ENCODE measurements at places on chromosomes 6 and 20.

DNA sequence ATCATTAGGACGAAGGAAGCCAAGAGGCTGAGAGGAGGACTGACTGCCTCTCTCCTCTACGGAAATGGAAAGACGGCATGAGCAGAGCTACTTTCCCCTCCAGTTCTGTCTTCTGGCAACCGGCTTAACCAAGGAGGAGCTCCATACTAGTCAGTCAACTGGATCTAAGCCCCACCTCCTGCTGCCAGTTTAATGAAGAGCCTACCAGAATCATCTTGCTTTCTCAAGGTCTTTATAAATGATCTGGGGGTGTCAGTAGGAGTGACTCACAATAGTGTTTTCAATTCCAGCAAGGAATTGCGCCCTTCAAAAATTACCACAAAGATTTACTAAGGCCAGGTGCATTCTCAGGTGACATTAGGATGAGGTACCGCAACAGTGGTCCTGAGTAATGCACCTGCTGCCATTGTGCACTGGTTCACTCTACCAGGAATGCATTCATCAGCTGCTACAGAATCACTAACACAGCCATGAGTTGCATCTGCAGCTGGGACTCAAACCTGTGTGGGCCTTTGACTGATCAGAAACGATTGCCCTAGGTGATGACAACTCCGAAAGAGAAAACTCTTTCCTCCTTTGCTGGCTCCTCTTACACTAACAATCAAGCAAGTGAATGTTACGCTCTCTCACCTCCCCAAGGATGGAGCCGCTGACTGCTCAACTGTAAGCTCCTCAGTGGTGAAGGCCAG is 2.8 kb downstream of the UQCC2 start:
- no peak for DNase-seq

GRCh38 chr6:32146287-32146686 is 5.5 kb downstream of the PRRT1 start:
- DNase-seq, result no peak

DNA sequence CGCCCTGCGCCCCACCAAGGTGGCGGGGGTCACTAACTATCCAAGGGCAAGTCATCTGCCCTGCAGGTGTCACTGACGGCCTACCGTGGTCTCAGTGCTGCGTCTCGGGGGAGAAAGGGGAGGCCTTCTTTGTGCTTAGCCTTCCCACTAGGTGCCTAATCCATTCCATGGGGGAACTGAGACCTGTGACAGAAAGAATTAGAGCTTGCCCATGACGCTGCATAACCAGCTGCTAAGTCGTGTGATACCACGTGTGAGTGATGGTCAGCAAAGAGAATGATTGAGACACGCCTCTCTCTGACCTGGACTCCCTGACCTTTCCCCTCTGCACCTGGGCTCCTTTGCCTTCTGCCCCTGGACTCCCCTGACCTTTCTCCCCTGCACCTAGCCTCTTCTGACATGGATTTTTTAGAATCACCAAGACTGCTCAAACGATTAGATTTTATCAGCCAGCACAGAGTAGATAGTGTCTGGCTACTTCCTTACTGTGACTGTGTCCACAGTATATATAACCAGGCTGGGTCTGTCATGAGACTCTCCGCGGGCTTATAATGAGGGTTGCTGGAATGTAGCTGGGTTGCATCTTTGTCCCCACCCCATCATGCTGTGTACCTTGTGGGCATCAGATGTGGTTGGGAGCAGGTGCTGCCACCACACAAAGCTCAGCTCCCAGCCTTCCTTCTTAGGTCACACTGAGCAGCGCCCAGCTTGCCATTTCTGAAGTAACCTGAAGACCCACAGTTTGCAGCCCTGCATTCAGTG is 140.6 kb downstream of the TMEM242 start:
- no peak for DNase-seq

GRCh38 chr20:53795170-53795569 is 201.5 kb upstream of the ZNF217 start:
- no peak for DNase-seq

- DNase-seq, result no peak
These were observed 6.5 kb upstream of the FAM83D start for GRCh38 chr20:38919683-38920082.

DNA sequence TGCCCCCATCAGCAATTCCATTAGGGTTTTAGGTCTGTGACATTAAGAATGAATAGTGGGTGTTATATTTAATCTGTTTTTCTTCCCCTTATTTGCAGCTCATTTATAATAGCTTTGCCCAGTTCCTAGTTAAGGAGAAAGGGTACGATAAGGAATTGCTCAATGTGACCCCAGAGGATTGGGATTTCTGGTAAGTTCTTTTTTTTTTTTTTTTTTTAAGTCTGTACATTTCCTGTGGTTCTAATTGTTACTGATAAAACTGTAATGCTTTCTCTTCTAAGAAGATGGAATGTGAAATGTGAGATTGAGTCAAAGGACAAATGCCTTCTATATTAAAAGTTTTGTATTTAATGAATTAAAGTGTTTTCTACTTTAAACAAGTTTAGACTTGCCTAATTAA is 5.5 kb downstream of the NT5DC1 start:
- DNase-seq, result no peak

GRCh38 chr6:149052350-149053106 is 265.0 kb upstream of the TAB2 start:
- DNase-seq, result no peak

GRCh38 chr6:42709871-42710270 is 12.5 kb downstream of the PRPH2 start:
- no peak for DNase-seq

- DNase-seq, result no peak
These were observed 217.0 kb downstream of the DLL1 start for GRCh38 chr6:170073846-170074245.

- DNase-seq, result no peak
These were observed 7.7 kb downstream of the TXNDC5 start for GRCh38 chr6:7902867-7903266.

DNA sequence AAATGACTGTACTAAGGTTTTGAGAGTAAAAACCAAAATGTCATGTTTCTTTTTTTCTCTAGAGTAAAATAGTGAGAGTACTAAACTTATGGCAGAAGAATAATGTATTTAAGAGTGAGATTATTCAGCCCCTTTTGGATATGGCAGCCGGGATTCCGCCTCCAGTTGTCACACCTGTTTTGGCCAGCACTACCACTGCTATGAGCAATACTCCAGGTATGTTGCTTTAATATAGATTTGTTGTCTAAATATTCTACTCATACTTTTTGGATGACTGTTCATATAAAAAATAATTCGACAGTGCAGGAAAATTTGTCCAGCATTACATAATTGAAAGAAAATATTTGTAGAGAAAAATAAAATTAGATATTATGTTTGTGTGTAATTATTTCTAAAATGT is 59.5 kb downstream of the SCAF8 start:
- no peak for DNase-seq

DNA sequence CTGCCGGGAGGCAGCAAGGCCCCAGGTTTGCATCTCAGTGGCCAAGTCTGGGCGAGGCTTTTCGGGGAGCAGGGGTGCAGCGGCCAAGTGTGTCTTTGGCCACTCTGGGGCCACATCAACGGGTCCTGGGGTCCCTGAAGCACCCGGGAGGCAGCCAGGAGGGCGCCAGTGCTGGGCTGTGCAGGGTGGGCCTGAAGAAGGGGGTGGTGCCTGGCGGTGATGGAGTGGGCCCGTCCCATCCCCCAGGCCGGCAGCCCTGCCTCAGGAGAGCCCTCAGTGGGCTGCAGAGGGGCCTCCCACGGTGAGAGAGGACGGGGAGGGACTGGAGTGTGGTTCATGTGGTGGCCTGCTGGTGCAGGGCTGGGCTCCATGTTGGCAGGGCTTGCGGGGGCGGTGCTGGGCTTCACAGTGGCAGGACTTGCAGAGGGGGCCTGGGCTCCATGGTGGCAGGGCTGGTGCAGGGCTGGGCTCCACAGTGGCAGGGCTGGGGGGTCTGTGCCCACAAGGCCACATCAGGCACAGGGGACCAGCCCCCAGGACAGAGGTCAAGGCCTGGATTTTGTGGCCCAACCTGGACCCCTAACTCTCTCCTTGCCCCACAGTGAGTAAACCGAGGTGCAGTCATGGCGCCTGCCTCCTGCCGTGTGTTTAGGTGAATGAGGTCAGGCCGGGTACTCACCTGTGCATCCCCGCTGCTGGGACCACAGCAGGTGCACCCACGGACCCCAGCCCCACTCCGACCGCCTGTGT is 10.5 kb upstream of the BHLHE23 start:
- no peak for DNase-seq

- DNase-seq, result no peak
These were observed 203.7 kb downstream of the SYNDIG1 start for GRCh38 chr20:24672886-24673677.

- no peak for DNase-seq
These were observed 81.1 kb downstream of the MAFB start for GRCh38 chr20:40607927-40608326.

- DNase-seq, result no peak
These were observed 2.4 kb downstream of the DYNLT1 start for GRCh38 chr6:158642097-158642601.

DNA sequence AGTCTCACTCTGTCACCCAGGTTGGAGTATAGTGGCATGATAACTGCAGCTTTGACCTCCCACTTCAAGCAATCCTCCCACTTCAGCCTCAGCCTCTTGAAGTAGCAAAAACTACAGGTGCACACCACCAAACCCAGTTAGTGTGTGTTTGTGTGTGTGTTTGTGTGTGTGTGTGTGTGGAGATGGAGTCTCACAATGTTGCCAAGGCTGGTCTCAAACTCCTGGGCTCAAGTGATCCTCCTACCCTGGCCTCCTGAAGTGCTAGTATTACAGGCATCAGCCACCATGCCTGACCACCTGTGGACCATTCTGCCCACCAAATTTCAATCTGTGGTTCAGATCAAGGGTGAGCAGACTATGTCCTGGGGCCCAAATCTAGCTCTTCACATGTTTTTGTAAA is 8.8 kb downstream of the FASTKD5 start:
- DNase-seq, result no peak

- DNase-seq, result no peak
These were observed 508.7 kb upstream of the CITED2 start for GRCh38 chr6:139882977-139883728.

GRCh38 chr6:85764844-85765243 is 122.2 kb upstream of the SYNCRIP start:
- no peak for DNase-seq

DNA sequence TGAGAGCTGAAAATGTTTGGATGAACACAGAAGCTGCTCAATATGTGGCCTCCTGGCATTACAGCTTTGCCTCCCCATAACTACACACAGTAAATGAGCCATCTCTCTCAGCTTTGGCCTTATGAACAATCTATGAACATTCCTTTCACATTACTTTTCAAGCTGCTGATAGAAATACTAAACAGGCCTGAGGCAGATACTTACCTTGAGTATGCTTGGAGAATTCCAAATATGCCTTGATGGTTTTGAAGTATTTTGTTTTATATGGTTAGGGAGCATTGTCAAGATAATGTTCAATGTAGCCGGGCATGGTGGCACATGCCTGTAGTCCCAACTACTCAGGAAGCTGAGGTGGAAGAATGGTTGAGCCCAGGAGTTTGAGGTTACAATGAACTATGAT is 104.5 kb downstream of the CD24 start:
- no peak for DNase-seq

GRCh38 chr6:108621117-108621516 is 60.4 kb downstream of the FOXO3 start:
- DNase-seq, result no peak

DNA sequence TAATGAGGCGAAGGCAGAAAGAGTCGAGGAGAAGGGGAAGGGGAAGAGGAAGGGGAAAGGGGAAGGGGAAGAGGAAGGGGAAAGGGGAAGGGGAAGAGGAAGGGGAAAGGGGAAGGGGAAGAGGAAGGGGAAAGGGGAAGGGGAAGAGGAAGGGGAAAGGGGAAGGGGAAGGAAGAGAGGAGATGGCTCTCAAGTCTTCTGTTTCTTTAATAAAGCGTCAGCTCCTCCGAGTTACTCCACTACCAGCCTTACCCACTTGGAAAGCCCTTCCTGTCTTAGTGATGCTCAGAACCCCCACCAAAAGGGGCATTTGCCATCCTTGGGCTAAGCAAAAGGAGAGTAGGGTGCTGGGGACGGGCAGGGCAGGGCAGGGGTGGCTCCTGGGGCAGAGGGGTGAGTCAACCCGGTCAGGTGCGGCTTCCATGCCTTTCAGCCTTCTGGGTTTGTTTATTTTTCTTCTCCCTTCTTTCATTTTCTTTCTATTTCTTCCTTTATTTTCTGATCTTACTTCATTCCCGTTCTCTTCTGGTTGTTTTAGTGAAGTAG is 476 bp upstream of the CLIC5 start:
- DNase-seq, result no peak

DNA sequence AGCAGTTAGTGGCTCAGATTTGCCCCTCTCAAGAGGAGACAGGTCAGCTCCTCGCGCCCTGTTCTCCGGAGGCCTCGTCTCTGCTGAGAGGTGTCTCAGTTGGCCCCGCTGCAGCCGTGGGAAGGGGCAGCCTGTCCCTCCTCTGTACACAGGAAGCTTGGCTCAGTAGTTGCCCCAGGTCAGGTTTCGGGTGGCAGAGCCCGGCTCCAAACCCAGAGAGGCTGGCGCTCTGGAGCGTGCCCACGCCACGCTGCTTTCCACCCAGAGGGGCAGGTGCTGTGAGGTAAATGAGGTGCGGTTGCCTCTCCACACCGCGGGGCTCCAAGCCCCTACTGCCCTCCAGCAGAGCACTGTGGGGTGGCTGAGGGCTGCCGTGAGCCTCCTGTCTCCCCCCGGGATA is 16.0 kb downstream of the DYNLT1 start:
- DNase-seq, result no peak

DNA sequence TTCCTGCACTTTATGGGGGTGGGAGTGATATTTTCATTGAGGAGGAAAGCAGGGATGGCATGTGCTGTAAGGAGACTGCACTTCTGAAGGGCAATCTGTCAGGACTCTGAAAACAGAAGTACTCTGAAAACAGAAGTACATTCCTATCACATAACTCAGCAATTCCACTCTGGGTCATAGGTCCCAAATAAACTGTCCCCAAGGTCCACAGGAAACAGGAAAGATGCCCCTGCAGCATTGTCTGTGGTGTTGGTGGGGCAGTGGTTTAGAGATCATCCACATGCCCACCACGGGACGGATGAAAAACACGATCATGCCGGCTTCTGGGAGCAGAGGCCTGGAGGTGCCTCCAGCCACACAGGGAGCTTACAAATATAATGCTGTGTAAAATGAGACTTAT is 150.3 kb downstream of the OTOR start:
- DNase-seq, result no peak

GRCh38 chr6:157459327-157459726 is 78.3 kb downstream of the ZDHHC14 start:
- DNase-seq, result no peak

GRCh38 chr6:62167736-62168135 is 118.3 kb downstream of the KHDRBS2 start:
- DNase-seq, result no peak
